ENCODE measurements at places on chromosomes 6 and 20. TPM values are rescaled to one million over a fixed set of nuclear protein-coding genes. Genes with fewer than 3 reads are reported as not detected.

DNA sequence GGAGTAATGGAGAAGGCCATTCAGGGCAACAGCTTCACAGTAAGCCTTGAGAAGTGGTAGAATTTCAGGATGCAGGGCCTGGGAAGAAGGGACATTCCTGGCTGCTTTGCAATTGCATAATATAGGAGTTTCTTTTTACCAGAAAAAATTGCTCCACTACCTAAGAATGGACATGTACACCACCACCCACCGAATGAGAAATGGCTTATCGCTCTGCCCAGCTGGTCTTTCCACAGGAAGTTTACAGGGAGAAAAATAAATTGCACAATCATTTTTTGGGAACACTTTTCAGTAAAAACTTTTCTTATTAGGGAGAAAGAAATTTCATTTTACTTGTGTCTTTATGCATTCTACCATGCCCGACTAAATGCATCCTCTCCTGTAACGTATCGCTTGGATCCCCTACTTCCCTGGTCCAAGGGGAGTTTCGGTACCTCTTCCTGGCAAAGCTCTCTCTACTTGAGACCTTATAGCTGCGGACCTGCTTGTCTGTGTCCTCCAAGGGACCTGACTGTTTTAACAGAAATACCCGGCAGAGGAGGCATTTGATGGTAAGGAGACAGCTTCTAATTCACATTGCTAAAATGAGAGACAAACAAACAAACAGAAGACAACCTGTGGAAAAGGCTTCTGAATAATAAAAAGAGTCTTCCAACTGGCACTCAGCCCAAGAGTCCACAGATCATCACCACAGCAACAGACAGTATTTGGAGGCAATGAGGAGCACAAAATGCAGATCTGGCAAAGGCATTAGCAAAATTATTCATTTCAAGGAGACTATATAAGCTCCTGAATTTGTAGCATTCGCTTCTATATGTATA, 54.2 kb downstream of the MAP3K5 start:
- no peak for DNase-seq

The SCRT2 gene
- not detected for total RNA-seq

DNA sequence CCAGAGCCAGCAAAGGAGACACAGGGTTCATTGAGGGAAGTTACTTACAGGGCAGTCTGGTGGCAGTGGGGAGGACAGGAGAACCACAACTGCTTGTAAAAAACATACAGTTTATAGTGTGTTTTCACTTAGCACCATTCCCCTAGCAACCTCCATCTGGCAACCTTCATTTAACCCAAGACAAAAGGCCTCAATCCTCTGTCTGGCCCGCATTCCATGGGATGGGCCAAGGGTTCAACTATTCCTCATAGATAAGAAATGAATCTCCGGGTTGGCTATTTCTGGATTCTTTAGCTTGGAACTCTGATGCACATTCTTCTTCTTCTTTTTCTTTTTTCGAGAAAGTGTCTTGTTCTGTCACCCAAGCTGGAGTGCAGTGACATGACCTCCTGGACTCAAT, 26.3 kb upstream of the FYN start:
- no peak for DNase-seq

The KCNK16 gene
- total RNA-seq: not detected

- DNase-seq: no peak
Observed at GRCh38 chr6:31725502-31726350, 2.6 kb downstream of the MPIG6B start.

- no peak for DNase-seq
Observed at GRCh38 chr6:140316966-140317365, 942.5 kb upstream of the CITED2 start.

The CDH4 gene
- total RNA-seq: not detected

DNA sequence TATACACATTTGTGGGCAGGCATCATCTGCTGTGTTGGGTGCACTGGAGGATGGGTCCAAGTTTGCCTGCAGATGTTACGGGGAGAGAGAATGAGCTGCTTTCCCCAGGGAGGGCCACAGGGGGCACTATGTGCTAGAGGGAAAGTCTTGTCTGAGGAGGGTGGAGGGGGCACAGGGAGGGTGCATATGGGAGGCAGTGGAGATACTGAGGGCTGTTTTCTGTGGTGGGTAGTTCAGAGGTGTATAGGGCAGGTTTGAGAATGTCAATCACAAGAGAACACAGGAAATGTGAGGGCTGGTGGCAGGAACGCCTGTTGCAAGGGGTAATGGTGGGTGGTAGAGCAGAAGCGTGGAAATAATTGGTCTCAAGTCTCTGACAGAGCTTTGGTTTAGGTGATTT, 7.7 kb upstream of the PTPRA start:
- DNase-seq: no peak

The MYCT1 gene
- total RNA-seq: not detected

DNA sequence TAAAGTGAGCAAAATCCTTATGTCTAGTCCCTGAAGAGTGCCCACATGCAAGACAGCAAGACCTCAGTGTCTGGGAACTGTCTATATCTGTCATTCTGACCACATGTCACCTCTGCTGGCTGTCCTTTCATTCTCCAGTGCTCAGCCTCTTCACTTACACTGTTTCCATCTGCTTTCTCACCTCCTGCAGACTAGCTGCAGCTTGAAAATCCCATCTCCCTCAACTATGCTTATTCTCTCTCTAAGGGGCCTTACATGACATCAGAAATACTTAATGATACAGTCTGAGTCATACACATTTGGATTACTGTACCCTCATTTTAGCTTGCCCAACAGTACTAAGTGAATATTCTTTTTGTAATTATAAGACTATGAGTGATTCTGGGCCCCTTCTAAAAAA, 587.8 kb downstream of the EPM2A start:
- DNase-seq: no peak

- no peak for DNase-seq
Observed at GRCh38 chr6:108730635-108731515, 117.3 kb upstream of the ARMC2 start.

- DNase-seq: no peak
Observed at GRCh38 chr6:16414205-16414604, 175.8 kb downstream of the GMPR start.

GRCh38 chr6:117469791-117470190, 12.7 kb upstream of the DCBLD1 start:
- DNase-seq: no peak

DNA sequence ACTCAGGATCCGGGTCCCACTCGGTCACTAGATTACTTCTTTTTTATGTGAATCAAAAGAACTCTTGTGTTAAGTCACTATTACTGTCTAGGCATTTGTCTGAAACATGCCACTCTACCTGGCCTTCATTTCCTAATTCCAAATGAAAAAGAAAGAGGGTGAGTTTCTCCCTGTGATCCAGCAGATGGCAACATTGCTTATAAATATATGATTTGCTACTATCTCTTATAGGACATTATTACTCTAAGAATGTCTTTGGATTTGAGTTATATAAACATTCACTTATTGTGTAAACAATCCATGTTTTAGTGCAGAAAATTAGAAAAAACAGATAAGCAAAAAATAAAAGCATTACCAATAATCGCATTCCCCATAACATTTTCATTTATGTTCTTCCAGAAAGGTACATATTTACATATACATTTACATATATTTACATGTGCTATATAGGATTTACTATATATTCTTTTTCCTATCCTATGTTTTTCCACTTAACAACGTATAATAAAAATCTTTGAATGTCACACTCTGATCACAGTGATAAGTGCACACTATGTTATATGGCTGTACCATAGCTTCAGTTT, 66.9 kb downstream of the FAXC start:
- no peak for DNase-seq

DNA sequence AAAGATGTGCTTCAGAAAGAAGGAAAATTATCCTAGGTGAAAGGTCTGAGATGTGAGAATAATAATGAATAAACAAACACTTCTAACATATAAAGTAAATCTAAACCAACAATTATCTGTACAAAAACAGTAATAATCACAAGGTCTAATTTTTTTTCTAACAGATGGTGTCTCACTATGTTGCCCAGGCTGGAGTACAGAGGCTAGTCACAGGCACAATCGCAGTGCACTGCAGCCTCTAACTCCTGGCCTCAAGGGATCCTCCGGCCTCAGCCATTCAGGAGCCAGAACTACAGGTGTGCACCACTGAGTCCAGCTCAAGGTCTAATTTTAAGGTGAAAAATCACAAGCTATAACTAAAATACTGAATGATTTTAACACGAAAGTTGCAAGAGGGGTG, 17.0 kb upstream of the ZC3H12D start:
- no peak for DNase-seq

The C6orf141 gene
- 1.1 TPM for total RNA-seq

- no peak for DNase-seq
Observed at GRCh38 chr6:17562636-17563035, 37.5 kb upstream of the FAM8A1 start.

DNA sequence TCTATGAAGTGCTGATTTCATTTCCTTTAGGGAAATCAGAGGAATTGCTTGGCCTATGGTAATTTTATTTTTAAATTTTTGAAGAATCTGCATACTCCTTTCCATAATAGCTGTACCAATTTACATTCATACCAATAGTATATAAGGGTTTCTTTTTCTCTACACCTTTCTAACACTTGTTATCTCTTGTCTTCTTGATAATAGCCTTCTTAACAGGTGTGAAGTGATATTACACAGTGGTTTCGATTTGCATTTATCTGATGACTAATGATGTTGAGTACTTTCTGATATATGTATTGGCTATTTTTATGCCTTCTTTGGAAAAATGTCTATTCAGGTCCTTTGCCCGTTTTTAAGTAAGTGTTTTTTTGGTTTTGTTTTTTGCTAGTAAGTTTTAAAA, 40.8 kb downstream of the SMAP1 start:
- no peak for DNase-seq

The PTCRA gene
- not detected for total RNA-seq

The LY6G6F gene
- not detected for total RNA-seq

GRCh38 chr6:37804586-37804985, 14.9 kb upstream of the ZFAND3 start:
- DNase-seq: no peak

GRCh38 chr20:50874758-50875665, 56.2 kb downstream of the ADNP start:
- no peak for DNase-seq

GRCh38 chr6:99522531-99522930, 7.3 kb upstream of the USP45 start:
- DNase-seq: no peak

All from MG63 (cell line).